ENCODE measurements at places on chromosomes 5 and 9.

DNA sequence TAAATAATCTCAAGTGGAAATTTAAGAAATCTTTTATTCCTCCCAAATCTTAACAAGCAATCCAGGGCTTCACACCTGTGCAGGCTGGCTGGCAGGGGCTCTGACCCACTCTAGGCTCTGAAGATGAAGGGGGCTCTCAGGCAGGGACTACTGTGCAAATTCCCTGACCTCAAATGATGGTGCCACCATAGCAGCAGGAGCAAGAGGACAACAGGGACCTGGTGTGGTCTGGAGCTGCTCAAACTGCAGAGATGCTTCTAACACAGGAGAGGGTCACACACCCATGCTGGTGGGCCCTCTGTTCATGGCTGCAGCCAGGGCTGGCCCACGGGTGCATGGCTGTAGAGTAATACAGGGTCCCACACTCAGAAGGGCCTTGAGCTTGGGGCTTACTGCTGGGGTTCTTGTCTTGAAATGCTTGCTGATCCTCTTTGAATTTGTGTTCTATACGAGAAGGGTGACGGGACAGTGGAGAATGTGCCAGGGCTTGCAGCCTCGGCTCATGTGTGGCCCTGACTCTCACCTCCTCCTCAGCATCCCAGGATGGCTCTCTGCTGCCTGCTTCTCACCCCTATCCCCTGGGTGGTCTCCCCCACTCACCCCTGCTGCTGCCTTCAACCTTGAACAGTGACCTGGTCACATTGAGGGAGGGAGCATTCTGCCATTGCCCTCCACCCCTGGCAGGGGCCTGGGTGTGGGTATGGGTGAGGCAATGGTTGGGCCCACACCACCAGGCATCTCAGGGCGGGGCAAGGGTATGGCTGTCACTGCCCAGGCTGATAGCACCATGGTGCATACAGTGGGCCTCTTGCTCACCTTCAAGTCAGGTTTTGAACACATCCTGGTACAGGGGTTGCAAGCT lies 191.7 kb downstream of the FSTL4 start:
- DNase-seq: no peak

DNA sequence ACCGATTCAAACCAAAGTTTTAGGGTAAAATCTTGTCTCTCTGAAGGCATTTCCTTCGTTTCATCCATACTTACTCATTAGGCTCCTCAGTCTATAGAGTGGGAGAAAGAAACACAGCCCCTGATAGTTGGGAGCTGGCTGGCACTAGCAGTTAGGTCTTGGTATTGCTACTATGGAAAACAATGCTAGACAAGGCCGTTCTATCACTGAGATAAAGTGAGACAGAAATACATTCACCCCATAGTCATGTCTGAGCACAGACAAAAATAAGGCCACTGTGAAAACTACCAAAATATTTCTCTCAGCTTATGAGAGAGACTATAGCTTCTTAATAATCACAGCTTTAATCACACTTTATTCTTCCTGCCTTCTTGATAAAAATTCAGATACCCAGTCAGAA lies 28.7 kb upstream of the KCNV2 start:
- no peak for DNase-seq

DNA sequence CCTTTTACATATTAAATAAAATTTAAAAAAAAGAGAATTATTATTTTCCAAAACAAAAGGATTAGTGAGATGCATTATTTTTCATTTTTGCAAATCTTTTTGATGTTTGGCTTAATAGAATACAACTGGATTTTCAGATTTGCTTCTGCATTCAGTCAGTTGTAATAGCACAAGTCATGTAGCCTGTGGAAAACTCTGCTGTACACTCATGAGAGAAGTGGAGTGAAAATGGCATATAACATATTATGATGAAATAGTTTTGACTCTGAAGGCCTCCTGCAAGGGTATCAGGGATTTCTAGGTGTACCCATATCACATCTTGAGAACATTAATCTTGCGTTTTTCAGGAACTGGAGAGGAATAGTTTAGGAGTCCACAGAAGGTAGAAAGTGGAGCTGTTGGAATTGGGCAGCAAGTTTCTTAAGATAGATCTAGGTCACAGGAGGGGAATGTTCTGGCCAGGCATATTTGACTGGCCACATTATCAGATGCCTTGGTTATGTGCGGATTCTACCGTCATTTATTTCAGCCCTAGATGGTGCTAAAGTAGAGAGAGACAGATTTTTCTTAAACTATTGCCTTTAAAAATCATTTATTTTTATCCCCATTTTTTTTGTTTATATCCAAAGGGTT lies 16.4 kb downstream of the LNPEP start:
- DNase-seq: no peak

DNA sequence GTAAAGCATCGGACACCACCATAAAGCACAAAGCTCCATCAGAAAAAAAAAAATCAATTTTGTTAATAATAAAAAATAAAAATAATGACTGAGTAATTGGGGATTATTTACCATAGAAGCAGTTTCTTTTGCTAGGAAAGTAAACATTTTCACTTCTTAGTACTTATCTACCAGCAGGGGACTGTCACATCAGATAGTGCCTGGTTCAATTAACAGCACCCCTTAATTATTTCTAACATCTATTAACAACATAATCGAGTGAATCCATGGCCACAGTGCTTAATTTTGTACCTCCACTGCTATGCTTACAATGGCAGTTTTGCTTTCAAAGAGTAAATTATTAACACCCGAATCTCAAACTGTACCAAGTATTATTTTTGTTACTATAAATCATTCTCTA lies 221.7 kb downstream of the SMARCA2 start:
- DNase-seq: no peak

GRCh38 chr9:136372561-136373299 lies 739 bp downstream of the CARD9 start:
- DNase-seq: no peak
